ENCODE measurements at places on chromosomes 3 and 15.

- DNase-seq = peak; percentile 6
These were observed 5.8 kb upstream of the ATP11B start for GRCh38 chr3:182787302-182788036.

GRCh38 chr15:62783303-62783957 lies 259.1 kb upstream of the TPM1 start:
- peak; percentile 77 for DNase-seq

DNA sequence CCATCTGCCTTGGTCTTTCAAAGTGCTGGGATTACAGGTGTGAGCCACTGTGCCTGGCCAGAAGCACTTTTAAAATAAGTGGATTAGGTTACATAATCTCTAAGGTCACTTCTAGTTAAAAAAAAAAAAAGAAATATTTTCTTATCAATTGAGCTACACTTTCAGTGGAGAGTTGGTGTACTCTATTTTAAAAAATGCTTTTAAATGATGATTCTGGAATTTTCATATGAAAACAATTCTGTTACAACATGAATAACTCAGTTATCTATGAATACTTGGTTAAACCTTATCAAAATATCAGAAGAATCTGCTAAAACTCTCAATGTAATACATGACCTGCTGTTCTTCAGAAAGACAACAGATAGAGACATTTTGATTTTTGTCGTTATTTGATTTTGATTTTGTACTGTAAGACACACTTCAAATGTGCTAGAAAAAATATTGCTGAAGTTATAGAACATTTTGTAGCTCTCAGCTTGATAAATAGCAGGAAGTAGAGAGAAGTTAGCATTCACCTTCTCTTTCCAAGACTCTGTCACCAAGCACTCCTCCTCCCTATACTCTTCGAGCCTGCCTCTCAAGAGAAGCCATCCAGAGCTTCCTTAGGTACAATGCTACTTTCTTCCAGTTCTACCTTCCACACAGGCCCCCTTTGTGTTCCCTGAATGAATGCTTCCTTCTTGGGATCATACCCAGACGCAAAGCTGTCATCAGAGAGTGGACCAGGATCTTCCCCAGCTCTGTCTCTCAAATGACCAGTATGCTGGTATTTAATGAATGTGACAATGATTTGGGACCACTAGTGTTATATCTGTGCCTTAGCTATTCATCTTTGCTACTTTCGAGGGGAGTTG lies 47.2 kb upstream of the SECISBP2L start:
- DNase-seq = no peak

- DNase-seq = peak; percentile 53
These were observed 40.6 kb upstream of the RBMS3 start for GRCh38 chr3:29240248-29240647.

- DNase-seq = no peak
These were observed 346.8 kb downstream of the TBL1XR1 start for GRCh38 chr3:176850498-176850897.

GRCh38 chr15:68643216-68643830 lies 64.5 kb downstream of the CORO2B start:
- no peak for DNase-seq

DNA sequence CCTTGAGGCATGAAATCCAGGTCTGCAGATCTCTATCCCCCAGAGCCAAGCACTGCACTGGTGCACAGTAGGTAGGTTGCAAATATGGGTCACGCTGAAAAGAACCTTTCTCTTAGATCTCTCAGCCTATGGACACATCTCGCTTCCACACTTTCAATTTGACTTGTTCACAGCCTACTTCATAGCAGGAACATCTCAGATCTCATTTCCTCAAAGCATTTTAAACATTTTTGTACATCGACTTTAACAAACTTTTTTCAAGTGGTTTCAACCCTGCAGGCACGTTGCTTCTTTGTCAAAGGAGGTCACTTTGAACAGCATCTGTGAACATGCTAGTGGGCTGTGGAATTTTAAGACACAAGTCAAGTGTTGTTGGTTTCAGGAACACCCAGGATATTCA lies 76.0 kb downstream of the SLC12A8 start:
- no peak for DNase-seq

- DNase-seq = no peak
These were observed 6.7 kb upstream of the LTF start for GRCh38 chr3:46471371-46471914.

- DNase-seq = no peak
These were observed 76.1 kb downstream of the MESD start for GRCh38 chr15:80913541-80913940.

DNA sequence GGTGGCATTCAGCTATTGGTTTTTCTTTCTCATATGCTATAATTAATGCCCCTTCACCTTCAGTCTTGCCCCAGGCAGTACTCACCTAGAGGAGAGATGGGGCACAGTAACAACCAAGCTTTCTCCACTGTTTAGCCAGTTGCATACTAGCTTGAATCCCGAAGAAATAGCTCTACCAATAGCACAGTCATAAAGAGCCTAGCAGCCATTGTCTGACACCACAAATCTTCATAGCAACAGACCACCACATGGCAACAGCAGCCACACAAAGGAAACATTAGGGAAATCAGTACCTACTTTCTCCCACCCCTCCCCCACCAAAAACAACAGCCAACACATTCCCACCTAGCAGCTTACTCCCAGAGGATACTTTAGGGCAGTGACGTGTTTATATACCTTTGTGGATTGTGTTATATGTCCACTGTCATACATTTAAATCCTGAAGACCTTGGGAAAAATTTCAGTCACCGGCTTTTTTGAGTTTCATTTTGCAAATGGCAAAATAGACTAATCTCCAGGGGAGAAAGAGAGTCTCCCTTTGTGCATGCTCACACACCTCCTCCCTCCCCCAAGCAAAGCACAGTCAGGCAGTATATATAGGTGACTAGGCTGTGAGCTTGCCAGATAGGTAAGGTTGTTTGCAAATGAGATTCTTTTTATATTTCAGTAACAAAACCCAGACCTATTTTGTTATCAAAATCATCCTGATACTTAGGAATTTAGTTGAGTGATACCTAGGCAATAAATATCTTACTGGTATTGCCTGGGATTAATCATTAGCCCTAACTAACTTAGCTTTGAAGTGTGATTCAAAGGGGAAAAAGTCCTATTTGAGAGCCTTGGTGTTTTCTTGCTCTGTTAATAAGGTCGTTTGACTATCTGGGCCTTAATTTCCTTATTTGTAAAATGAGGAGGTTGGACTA lies 140.6 kb downstream of the RBPMS2 start:
- peak; percentile 86 for DNase-seq

GRCh38 chr15:45087513-45087912 lies 26.5 kb downstream of the DUOX2 start:
- no peak for DNase-seq

DNA sequence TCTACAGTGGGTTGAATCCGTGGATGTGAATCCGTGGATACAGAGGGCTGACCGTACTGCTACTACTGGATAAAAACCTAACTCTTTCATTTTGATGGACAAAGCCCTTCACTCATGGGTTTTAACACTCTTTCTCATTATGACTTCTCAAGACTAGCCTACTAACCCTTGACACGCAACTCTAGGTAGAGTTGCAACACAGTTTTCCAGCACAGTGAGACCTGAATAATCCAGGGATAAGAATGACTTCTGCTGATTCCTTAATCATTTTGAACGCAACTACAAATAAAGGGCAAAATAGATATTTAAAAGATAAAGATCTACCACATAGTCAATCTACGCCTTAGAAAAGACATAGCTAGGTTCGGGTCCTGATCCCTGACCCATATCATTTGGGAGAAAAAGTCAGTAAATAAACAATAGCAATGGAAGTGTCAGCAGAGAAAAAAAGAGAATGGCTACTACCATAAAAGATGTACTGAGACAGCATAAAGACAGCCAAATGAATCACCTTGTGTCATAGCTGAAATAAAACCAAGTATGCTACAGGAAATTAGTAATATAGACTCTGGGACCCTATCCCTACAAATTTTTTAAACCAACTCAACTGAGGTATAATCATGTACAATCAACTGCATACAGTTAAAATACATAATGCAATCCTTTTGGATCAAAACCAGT lies 87.6 kb downstream of the DPH6 start:
- DNase-seq = no peak

- peak; percentile 94 for DNase-seq
These were observed 660.7 kb upstream of the ADAMTS9 start for GRCh38 chr3:65348398-65348995.

DNA sequence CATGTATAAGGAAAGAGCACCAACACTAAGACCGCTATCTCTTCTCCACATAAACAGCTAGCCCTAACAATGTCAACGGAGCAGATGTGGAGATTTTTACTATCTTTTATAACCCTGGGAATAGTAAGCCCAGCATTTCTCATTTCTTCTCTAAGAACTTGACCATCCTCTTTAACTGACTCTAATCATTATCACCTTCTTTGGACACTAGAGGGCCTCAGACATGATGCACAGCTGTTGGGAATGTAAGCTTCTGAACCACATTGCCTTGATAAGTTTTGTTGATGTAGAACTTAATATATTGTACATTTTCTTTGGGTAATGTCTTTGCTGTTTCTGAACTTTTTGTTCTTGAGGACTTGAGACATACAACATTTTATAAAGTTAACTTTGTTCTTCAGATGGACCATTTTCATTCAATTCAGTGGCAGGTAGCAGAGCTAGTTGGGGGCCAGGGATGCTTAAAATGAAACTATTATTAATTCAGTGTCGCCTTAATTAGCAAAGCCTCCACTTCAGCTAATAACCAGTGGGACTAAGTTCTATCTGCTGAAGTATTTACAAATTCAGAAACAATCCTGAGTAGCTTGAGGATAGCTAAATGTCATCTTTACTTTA lies 9.6 kb upstream of the TAGLN3 start:
- DNase-seq = peak; percentile 74

GRCh38 chr3:13782501-13782900 lies 97.4 kb downstream of the WNT7A start:
- no peak for DNase-seq

DNA sequence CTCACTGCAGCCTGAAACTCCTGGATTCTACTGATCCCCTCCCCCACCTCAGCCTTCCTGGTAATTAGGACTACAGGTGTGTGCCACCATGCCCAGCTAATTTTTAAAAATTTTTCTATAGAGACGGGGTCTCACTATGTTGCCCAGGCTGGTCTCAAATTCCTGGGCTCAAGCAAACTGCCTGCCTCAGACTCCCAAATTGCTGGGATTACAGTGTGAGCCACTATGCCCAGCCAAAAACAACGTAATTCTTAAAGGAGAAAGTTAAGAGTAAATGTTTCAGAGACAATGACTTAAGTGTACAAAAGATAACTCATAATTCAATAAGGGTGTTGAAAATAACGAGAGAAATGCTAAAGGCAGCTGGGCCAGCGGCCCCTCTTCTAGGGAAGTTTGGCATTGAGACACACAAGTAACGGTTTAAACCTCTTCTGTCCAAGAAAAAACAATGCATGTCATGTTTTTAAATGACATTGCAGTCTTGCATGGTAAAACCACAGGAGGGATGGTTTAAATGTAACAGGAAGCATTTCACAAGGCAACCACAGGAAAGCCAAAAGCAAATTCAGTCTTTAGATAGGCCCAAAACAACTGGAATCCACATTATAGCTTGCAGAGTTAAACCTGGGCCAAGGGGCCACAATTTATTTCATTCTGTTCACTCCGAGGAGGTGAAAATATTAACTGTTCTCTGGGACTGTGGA lies 5.1 kb downstream of the PROK2 start:
- DNase-seq = no peak

- no peak for DNase-seq
These were observed 25.1 kb upstream of the ZKSCAN7 start for GRCh38 chr3:44529927-44530326.

GRCh38 chr3:16073203-16073602 lies 101.3 kb upstream of the GALNT15 start:
- no peak for DNase-seq

DNA sequence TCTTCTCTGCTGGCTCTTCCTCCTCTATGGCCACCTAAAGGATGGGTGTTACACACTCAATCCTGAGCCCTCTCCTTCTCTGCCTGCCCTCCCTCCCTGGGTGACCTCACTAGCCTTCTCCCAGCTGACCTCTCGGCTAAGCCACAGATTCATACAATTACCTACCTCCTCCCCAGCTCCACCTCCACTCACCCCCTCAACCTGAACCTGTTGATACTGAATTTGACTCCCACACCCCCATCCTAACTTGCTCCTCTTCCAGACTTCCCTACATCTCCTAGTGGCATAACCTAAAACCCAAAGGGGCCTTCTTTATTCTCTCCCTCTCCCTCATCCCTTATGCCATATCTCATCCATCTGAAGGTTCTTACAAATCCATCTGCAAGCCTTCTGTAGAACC lies 17.1 kb downstream of the HOMER2 start:
- DNase-seq = no peak

DNA sequence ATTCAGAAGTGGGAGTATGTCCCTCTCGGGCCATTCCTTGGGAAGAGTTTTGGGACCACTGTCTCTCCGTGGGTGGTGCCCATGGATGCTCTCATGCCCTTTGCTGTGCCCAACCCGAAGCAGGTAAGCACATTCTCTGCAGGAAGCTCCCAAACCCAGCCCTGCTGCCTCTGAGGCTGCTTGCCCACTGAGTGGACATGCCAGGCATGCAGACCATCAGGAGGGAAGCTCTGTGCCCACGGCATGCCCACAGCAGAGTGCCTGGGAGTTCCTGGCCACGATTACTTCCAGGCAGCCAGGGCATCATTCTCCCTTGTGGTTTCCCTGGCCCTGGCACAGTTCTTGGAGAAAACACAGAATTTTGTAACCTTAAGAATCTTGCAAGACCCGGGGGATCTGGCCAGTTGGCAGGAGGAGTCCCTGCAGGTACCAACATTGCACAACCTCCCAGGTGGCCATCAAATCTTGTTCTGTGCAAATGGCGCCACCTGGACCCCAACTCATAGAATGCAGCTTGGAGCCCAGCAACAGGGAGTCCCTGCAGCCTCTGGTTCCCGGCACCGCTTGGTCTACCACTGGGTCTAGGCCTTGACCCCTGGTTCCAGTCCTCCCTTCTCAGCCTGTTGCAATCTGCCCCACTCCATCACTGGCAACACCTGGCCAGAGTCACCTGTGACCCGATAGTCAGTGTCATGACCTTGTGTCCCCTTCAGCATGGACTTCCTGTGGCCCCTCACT lies 20.4 kb downstream of the FAH start:
- peak; percentile 73 for DNase-seq

DNA sequence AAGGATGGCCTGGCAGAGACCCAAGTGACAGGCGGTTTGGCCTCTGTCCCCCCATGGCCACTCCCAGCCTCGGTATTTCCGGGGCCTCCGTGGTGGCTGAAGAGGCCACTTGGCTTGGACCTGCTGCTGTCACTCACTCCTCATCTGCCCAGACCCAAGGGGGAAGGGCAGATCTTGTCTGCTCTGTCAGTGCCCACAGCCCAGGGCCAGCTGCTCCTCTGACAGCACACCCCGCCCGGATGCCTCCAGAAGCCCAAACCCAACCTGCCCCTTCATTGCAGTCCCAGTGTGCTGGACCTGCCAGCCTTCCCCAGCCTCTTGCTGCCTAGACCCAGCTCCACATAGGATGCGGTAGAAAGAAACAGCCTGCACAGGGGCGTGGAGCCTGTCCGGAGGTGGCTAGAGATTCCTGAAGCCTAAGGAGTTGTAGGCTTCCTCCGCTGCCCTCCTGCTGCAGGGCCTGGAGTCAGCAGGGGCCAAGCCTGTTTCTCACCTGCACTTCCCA lies 52.0 kb downstream of the MAGEF1 start:
- no peak for DNase-seq
